ENCODE measurements at places on chromosomes 5 and 9. TPM values are rescaled to one million over a fixed set of nuclear protein-coding genes. Genes with fewer than 3 reads are reported as not detected.

MYOZ3 gene
- not detected for total RNA-seq

C9orf78 gene
- total RNA-seq = 39.0 TPM

TGFBI gene
- total RNA-seq = 247 TPM

OLFM1 gene
- 4.0 TPM for total RNA-seq

PCDHGC3 gene
- total RNA-seq = 39.6 TPM

OR1Q1 gene
- not detected for total RNA-seq

SCGB3A2 gene
- not detected for total RNA-seq

DPYSL3 gene
- 120 TPM for total RNA-seq

C9 gene
- total RNA-seq = 1.1 TPM

KCTD16 gene
- total RNA-seq = 1.00 TPM

CCDC192 gene
- total RNA-seq = not detected

PKD2L2 gene
- total RNA-seq = not detected

BBLN gene
- total RNA-seq = 35.4 TPM

SLC34A3 gene
- total RNA-seq = not detected

PCDHA13 gene
- total RNA-seq = under 0.01 TPM

Measured in uterine smooth muscle cell (primary cell).